ENCODE measurements at places on chromosomes 13 and 19. TPM values are rescaled to one million over a fixed set of nuclear protein-coding genes. Genes with fewer than 3 reads are reported as not detected.

CGB3 gene
- not detected for polyA plus RNA-seq

MISP gene
- polyA plus RNA-seq = not detected

FBXO17 gene
- not detected for polyA plus RNA-seq

TGFBR3L gene
- not detected for polyA plus RNA-seq

RXFP2 gene
- polyA plus RNA-seq = not detected

ZNF880 gene
- polyA plus RNA-seq = 8.5 TPM

ZNF45 gene
- polyA plus RNA-seq = 6.0 TPM

GRIK5 gene
- not detected for polyA plus RNA-seq

SUGP1 gene
- 38.8 TPM for polyA plus RNA-seq

ZNF534 gene
- polyA plus RNA-seq = not detected

VAV1 gene
- 21.3 TPM for polyA plus RNA-seq

ATCAY gene
- polyA plus RNA-seq = not detected

SPACA6 gene
- 2.4 TPM for polyA plus RNA-seq

WASF3 gene
- polyA plus RNA-seq = not detected

CERS1 gene
- not detected for polyA plus RNA-seq

TNFRSF19 gene
- polyA plus RNA-seq = not detected

ZNF667 gene
- not detected for polyA plus RNA-seq

Data from CD14-positive monocyte (primary cell).